ENCODE measurements at places on chromosomes 6 and 20. TPM values are rescaled to one million over a fixed set of nuclear protein-coding genes. Genes with fewer than 3 reads are reported as not detected.

DNA sequence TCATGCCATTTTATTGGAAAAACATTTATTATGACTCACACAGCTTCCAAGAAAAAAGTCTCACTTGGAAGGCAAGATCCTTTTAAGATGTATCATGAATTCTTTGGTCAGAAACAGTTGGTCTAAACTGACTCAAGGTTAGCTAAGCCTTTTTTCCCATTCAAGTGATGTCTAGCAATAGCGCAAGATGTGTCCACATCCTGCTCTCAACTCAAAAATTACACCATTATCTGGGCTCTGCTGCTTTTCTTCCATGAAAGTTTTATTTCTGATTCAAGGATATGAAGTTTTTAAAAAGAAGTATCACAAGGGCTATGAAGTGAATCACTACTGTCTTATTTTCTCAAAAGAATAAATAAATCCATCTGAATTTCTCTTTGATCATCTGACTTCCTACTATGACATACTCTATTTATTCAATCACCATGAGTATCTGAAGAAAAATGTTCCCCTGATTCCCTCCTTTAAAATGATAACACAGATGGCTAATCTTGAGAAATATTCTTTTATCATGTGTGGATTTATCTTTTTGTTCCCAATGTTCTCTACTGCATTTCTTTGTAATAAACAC lies 139.2 kb downstream of the AHI1 start:
- DNase-seq = no peak

DNA sequence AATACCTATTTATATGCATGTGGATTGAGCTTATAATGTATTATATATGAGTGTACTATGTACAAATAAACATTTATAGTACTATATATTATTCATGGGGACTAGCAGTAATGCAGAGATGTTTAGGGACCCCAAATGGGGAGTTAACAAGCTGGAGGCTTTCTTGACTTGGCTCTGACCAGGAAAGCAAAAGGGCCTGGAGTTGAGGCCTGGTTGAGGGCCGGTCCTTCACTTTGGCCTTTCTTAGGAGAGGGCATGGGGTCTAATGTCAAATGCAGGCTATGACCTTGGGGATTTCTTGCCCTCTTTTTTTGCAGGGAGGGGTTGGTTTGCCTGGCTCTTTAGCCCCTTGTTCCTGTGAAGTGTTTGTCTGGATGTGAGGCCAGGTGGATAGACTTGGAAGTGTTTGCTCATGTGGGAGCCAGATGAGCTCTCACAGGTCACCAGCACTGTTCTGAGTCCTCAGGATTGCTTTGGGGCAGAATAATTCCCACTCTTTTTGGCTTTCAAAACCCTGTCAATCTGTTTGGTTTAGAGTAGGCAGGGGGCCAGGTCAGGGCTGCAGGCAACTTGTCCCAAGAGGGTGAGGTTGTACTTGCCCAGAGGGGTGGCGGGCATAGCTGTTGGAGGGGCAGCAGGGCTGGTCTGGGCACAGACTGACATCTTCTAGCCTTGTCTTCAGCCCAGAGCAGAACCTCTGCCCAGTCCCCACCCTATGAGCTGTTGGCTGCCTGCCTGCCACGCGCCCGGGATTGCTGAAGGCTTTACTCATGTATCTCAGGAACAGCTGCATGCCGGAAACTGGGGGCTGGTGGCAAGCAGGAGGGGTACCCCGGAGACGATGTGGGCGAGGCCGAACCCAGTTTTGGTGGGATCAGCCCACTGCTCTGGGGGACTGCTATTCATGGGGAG lies 14.6 kb downstream of the TJAP1 start:
- no peak for DNase-seq

DNA sequence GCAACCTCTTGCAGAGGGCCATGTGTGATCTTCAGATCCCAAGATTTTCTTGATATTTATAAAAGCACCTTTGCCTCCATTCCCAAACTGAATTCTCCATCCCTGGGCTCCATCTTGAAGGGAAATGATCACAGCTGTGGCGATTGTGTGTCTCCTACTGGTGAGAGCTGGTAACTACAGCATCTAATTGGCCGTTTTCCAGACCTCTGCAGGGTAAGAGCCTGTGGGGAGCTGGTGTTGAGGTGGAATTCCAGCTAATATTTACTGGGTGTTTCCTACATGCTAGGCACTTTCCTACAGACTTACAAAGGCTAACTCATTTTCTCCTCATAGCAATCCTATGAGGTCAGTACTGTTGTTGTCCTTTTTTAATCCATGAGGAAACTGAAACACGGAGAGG lies 59.2 kb upstream of the FNDC1 start:
- no peak for DNase-seq

DNA sequence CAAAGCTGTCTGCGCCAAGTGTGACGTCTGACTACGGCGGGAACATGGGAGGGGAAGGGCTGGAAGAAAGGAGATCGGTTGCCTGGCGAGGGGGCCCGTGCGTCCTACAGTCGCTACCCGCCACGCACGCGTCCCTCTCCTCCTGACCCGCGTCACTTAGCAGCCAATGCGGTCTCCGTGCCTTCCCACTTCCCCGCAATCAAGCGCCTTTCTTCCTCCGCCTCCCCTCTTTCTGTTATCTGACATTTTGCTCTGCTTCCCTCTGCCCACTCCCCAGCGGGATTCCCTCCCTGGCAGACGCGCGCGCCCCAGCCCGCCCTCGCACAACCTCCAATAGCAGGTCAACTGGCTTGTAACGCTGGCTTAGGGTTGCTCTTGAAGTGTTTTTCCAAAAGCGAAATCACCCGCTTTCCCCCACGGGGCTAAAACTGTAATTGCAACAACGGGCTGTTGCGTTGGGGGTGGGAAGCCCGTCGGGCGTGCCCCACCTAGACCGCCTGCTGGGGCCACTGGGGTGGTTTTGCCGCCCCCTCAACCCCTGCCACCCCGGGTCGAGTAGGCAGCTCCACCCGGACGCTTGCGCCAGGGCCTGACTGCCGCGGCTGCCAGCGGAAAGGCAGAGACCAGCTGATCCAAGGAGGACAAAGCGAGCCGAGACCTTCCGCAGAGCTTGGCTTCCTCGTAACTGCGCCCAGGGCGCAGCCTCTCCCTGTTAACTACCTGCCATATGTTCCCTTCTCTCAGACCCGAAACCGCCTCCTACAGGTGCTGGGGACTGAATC lies 6.2 kb upstream of the SOX4 start:
- DNase-seq = peak; percentile 64

The EXOC2 gene
- 13.9 TPM for total RNA-seq

The CD109 gene
- 4.3 TPM for total RNA-seq

The BTN1A1 gene
- not detected for total RNA-seq
